GM06990 (cell line): ENCODE measurements at places on chromosomes 3 and 15.
A peak's percentile ranks its signal among the peaks of the same experiment; 100 is the strongest.

DNA sequence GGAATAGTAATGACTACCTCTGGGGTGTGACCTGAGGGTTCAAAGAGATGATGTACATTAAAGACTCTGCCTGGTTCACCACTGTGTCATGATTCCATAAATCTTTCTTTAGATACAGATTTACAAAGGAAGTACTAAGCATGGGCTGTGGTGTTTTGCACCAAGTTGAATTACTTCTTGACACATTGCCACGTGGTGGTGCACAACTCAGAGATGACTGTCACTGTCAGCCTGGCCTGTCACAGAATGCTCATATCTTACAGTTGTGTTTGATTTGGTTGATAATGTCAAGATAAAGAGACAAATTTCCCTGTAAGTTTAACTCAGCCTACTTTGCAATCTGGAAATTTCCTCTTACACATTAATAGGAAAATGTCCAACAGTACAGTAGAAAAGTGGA lies 3.2 kb downstream of the CTDSPL start:
- no peak for DNase-seq

DNA sequence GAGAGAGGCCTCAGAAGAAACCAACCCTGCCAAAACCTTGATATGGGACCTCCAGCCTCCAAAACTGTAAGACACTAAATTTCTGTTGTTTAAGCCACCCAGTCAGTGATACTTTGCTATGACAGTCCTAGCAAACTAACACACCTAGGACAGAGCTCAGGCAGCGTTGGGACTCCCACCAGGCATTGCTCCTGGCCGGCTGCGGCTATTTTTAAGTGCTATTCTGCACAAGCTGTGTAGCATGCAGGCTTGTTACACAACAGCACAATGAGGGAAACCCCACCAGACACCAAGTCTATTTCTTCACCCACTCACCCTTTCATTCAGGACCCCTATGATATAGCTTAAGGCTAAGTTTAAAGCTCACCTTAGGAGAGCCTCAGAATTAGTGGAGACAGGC lies 47.0 kb upstream of the GNB5 start:
- DNase-seq, result no peak

- DNase-seq, result no peak
Measured at GRCh38 chr15:100663915-100664281, 61.5 kb downstream of the ASB7 start.

GRCh38 chr3:13867732-13868131 lies 12.1 kb downstream of the WNT7A start:
- no peak for DNase-seq

GRCh38 chr3:142095841-142096240 lies 53.5 kb downstream of the TFDP2 start:
- DNase-seq, result no peak

- no peak for DNase-seq
Measured at GRCh38 chr3:153165261-153165681, 3.2 kb downstream of the RAP2B start.

DNA sequence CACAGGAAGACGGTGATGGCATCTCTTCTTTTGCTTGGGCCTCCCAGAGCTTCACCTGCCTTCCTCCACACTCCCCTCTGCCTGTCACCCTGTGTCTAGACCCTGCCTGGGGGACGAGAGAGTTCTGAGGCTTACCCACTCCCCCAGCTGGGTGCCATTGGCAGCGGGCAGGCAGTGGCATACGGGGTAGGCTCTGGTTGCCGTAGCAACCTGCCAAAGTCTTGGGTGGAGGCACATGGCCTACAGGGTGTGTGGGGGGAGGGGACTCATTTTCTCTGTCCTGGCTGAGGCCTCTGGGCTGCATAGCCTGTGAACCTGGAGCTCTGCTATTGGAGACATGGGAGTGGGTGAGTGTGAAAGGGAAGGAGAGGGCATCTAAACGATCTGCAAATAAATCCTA lies 4.4 kb downstream of the INSYN1 start:
- DNase-seq, result no peak

DNA sequence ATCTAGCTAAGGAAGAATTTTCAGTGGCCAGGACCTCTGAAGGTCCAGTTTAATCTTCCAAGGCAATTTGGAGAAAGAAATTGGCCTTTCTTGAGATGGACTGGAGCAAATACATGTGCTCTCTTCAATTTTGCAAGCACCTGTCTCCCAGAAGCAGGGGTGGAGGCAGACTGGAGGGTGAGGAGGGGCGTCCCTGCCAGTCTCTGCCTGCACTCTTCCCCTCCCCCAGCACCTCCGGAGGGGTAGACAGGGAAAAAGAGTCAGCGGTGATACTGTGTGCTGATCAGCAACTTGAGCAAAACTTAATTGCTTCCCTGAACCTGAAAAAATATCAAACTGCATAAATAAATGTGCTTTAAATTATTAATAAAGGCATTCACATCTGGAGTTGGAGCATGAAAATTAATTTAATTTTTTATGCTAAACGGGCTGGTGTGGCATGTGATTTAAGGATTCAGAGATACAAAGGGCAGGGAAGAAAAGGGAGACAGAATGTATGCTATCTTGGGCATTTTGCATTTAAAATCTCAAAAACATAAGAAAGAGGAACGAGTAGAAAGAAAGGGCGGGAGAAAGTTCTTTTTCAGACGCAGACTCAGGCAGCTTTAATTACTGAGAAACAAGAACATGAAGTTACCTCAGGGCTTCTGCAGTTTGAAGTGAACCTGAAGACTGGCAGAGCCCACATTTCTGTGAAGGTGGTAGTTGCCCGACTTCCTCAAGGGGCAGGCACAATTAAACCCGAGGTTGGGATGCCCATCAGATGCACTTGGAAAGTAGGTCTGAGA lies 319.7 kb downstream of the UACA start:
- no peak for DNase-seq

- peak; percentile 71 for DNase-seq
Measured at GRCh38 chr3:9168241-9168741, 81.2 kb downstream of the SRGAP3 start.

DNA sequence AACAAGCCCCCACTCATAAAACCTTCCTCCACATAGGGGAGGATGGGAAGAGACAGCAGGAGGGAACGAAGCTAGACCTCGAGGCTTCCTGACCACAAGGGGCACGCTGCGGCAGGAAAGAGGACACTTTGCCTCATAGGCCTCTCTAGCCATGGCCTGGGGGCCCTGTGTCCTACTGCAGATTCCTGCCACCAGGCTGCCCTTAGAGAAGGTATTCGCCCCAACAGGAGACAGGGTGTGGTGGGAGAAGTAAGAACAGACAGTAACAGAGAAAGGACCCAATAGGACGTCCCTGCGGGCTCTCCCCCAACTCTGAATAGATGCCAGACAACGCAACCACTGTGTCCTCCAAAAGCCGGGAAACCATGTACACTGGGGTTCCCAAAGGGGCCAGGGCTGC lies 36.8 kb downstream of the ADCY5 start:
- no peak for DNase-seq

DNA sequence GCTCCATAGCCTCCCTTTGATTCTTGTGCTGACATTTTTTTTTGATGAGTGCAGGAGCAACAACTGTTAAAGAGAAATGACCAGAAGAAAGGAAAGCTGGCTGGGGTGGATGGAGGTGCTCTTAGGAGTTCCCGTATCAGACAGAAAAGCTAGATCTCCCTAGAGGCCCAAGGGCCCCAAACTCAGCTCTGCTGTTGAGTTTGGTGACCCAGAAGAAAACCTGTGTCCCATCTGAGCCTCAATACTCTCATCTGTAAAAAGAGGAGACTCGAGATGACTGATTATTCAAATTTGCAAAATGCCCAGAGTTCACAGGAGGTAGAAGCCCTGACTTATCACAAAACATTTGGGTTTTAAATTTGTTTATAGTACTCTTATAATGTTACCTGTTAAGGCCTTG lies 142.4 kb downstream of the TIGIT start:
- no peak for DNase-seq

DNA sequence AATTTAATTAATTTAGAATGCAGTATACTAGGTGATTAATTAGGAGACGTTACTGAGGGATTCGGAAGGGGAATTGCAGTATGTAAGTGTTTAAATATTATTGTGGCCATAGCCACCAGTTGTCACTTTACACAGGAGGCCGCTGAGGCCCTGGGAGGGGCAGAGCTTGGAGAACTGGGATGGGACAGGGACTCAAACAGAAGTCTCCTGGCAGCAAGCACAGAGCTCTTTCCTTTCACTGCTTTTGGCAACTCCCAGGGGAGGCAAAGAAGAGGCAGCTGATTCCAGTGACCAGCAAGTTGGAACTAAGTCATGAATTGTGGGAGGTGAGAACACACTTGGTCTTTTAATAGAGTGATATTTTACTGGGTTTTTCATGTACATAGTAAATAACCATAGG lies 248.6 kb downstream of the RPLP1 start:
- no peak for DNase-seq

DNA sequence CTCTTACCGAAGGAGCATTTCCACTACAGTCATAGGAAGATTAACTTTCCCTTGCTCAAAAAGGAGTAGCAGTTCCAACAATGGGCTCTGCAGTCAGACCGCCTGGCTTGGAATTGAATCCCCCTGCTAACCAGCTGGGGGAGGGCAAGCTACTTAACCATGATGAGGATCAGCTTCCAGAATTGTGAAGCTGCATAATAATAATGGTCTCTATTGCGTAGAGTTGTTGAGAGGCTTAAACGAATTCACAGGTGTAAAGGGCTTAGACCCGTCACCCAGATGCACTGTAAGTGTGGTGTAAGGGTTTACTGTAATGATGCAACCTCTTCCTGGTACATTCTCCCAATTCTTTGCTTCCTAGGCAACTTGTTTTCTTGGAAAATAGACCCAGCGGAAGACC lies 185.2 kb upstream of the RGMA start:
- no peak for DNase-seq

- no peak for DNase-seq
Measured at GRCh38 chr15:67549736-67550135, 7.2 kb downstream of the MAP2K5 start.

DNA sequence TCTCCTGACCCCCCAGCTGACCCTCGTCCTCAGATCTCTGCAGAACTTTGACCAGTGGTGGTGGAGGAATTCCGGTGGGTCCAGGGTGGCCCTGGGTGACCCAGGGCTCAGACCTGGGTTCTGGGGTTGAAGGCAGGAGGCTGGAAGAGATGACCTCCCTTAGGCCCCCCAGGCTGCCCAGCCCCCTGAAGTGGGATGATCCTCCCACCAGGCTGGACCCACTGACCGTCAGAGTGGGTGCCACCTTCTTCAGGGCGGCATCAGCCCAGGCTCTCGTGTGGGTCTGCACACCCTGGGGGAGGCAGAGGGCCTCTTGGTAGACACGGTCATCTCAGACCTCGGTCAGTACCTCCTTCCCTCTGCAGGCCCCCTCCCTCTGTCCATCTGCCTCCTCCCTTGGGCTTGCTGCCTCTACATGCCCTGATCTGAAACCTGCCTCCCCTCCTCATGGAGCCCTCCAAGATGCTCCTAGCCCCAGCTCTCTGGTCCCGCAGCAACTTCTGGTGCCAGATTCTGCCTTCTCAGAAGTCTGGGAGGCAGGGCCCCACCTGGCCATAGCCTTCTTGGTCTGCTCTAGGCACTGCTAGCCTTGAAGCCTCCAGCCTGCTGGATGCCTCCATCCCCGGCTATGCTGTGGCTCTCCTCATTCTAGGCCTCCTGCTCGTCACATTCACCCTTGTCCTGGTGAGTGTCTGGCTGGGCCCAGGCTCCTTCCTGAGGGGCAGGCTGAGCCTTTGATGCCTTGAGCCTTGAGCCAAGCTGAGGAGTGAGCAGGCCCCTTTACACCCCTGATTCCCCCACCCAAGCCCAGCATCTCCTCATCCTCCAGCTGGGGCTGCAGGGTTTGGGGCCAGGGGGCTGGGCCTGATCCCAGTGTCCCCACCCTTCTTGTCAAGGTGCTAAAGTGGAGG lies 49.1 kb upstream of the CSPG4 start:
- no peak for DNase-seq

- no peak for DNase-seq
Measured at GRCh38 chr3:134650431-134651346, at the start of gene KY. TSS of gene KY (minus strand) at chr3:134651022. CDS start at chr3:134650960, 62 bp downstream.
